Activated T-helper 1 cell treated with anti-CD3 and anti-CD28 coated beads, Interleukin-12 subunit alpha, Interleukin-12 subunit beta, Interleukin-2, Interleukin-4 antibody, amounts not matched to agents 30 ng/mL and 10 ng/mL and 1 ng/mL, durations not matched to agents 14 hours and 24 hours and 36 hours (primary cell): ENCODE measurements at places on chromosomes 11 and 22.
A peak's percentile ranks its signal among the peaks of the same experiment; 100 is the strongest.

GRCh38 chr11:3196161-3197043, 22.2 kb downstream of the MRGPRG start:
- DNase-seq, result no peak

DNA sequence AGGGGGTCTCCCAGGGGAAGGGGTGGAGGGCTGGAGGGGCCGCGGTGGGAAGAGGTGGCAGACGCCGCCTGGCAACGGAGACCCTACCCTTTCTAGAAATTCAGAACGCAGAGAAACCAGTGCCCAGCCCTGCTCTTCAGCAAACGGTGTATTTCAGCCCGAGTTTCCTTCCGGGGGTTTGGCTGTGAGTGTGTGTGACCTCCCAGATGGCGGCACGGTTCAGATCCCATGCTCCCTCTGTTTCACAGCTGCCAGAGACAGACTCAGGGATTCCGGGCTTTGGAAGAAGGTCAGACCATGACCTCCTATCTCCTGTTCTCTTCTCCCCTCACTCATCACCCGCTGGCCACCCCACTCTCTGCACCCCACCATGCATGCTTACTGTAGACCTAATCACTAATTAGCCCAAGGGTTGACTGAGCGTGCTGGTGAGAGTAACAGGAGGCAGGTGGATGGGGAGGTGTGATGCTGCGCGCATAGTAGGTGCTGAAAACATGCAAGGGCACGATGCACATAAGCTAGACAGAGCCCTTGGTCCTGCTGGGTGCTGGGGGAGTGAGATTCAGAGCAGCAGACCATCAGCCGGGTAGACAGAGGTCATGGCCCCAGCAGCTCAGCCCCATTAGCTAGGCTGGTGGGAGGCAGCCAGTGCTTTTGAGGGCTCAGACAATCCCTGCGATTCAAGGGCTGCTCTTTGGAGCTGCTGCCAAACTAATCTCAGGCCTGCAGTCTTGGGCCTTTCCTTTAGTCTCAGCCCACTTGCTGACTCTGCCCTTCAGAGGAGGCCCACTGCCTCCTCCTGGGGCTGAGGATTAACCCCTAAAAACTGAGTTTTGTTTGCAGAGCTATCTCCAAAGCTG, 256.5 kb upstream of the CADM1 start:
- no peak for DNase-seq

DNA sequence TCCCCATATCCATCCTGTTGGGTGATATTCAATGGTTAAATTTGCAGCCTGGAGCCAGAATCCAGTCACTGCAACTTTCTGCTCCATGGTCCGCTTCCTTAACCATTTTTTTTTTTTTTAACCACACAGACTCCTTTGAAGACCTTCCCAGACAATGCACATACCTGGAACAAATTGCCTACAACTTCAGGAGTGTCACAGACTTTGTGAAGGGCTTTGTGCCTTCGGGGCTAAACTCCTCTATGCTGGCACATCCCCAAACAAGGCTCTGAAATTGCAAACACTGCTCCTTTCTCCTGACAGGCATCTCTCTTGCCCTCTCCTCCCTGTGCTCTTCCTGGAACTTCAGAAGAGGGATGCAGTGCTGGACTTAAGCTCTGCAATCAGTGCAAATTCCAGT, 40.6 kb downstream of the TENM4 start:
- no peak for DNase-seq

DNA sequence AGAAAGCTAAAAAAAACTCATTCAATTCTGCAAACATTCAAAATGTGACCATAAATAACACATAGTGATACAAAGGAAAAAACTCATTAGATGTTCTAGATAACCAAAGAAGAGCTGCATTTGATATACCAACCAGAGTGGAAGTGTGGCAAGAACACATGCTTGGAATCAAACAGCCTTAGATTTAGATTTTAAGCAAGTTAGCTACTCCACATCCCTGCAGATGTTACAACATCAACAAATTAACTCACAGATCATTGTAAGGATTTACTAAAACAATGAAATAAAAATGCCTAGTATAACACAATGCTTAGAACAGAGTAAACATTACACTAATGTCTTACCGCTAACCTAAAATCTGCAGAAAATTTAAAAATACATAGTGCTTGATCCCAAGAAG, 114.0 kb upstream of the AKIP1 start:
- no peak for DNase-seq

- DNase-seq, result no peak
Observed at GRCh38 chr11:119461229-119461963, 38.4 kb upstream of the THY1 start.

- DNase-seq, result no peak
Observed at GRCh38 chr11:44191322-44192016, 96.0 kb downstream of the EXT2 start.

GRCh38 chr11:122348659-122349409, 232.8 kb upstream of the BLID start:
- no peak for DNase-seq

DNA sequence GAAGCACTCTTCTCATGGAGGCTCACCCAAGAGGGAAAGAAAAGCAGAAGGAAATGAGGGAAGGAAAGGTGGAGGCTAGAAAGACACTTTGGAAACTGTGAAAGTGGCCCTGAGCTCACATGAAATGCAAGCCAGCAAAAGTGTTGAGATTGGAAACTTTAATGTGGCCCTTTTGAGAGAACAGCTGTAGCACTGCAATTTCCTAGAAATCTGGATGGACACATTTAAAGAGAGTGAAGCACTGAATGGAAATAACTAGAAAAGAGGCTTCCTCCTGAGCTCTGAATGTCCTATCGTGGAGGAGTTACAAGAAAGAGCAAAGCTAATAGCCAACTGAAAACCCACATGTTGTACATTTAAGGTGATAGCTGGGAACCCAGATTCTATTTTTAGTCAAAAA, 56.0 kb downstream of the LIF start:
- no peak for DNase-seq

DNA sequence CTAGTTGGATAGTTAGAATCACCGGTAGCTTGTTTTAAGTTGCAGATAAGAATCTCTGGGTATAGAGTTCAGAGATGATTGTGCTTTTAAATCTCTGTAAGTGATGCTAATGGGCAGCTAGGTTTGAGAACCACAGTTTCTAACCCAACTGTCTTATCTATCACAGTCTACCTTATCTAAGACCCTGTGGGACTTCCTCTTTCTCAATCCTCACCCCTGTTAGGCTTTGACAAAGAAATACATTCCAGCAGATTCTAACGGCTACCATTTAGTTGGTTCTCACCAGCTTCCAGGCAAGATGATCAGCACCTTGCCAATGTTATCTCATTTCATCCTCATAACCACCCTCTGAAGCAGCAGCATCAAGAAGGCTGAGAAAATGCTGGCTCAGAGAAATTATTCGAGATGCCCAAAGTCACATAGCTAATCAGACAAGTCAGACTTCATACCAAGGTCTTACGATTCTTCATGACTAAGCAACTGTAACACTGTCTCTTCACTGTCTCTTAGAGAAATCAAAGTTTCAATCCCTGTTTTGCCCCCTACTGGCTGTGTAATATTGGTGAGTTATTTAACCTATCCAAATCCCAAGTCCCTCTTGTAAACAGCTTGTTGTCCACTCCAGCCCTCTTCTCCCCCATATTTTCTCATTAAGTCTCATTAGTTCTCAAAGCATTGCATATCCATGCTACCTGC, 192.4 kb upstream of the API5 start:
- no peak for DNase-seq

DNA sequence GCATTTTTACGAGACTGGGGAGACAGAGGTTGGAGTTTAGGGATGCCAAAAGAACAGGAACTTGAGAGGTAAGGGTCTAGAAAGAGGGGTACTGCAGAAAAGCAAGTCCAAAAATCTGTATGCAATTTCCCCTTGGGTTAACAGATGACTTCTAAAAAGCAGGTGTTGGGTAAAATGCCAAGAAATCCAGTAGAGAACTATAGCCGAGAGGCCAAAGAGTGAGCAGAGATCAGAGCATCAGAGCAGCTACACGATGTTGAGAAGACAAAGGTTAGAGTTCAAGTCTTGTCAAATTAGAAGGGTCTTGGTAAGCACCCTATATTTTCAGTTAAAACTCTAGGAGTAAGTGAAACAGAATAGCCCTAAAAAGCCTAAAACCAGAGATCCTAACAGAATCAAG, 145.2 kb downstream of the FCHSD2 start:
- DNase-seq, result no peak

GRCh38 chr11:33930317-33931021, 38.6 kb upstream of the LMO2 start:
- DNase-seq, result no peak

DNA sequence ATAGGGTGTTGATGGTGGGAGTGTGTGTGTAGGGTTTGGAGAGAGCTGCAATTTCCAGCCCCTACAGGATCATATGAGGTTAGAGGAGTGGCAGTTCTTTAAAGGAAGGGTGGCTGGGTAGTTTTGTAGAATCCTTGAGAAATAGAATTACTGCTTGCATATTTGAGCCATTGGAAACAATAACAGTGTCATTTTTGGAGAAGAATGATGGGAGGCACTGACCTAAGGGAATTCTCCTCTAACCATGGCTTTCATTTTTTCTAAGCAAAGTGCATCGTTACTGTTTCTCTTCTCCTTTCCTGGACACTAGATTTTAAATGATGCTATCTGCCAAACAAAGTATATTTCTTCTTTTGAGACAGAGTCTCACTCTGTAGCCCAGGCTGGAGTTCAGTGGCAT, 66.9 kb upstream of the RRM1 start:
- no peak for DNase-seq

- DNase-seq, result peak; percentile 55
Observed at GRCh38 chr22:38202437-38203089, 769 bp downstream of the MAFF start.

GRCh38 chr11:66055021-66055420, 2.9 kb downstream of the SF3B2 start:
- no peak for DNase-seq

DNA sequence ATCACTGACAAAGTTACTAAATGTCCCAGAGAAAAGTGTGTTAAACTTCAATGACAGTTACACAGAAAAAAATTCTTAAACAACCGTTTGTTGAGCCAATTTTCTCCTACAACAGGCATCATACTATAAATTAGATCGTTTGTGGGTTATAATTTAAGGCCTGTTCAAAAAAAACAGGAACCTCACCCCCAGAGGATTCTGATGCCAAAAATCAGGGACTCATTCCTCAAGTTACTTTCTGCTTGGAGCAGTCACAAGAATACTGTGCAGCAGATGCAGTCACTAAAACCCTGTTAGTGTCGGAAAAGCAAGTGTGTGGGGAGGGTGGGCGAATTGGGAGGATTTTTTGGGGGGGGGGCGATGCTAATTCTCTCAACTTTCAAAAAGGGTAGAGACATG, 657 bp downstream of the CWC15 start:
- no peak for DNase-seq

GRCh38 chr11:102831489-102832440, 11.6 kb downstream of the MMP3 start:
- no peak for DNase-seq

GRCh38 chr11:78560153-78560552, 14.5 kb downstream of the NARS2 start:
- DNase-seq, result no peak

GRCh38 chr11:8039530-8040260, 41.3 kb upstream of the TUB start:
- DNase-seq, result no peak

DNA sequence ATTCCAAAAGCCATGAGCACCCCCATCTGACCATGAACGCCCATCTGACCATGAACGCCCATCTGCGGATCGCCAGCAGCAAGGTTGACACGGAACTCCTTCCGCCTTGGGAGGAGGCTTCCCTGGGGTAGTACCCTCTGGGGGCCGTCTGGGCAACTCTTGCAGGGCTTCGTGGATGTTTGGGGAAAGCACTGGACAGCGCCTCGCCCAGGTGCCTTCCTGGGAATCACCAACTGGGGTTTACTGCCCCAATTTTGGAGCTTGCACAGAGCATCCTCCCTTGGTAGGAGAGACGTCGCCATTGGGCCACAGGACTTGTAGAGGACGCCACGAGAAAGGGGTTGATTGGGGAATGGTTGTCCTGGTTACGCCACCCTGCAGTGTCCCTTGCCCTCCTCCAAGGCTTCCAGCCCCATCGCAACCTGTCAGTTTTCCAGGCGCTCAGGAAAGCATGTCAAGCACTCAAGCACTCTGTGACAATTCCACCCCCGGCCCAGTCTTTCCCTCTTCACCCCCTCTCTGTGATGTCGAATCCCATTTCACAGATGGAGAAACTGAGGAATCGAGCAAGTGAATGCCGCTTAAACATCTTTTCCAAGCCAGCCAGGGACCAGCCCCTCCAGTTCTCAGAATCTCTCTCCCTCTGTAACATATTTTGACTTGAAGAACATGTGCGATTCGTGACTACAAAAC, 914 bp upstream of the PRDM11 start:
- DNase-seq, result no peak

- DNase-seq, result no peak
Observed at GRCh38 chr11:130129922-130130321, 29.7 kb upstream of the ST14 start.

- DNase-seq, result peak; percentile 22
Observed at GRCh38 chr11:45146072-45147016, at the start of gene PRDM11. PRDM11 (plus strand) TSS chr11:45146639; CDS start chr11:45181767, 35,128 bp downstream.

DNA sequence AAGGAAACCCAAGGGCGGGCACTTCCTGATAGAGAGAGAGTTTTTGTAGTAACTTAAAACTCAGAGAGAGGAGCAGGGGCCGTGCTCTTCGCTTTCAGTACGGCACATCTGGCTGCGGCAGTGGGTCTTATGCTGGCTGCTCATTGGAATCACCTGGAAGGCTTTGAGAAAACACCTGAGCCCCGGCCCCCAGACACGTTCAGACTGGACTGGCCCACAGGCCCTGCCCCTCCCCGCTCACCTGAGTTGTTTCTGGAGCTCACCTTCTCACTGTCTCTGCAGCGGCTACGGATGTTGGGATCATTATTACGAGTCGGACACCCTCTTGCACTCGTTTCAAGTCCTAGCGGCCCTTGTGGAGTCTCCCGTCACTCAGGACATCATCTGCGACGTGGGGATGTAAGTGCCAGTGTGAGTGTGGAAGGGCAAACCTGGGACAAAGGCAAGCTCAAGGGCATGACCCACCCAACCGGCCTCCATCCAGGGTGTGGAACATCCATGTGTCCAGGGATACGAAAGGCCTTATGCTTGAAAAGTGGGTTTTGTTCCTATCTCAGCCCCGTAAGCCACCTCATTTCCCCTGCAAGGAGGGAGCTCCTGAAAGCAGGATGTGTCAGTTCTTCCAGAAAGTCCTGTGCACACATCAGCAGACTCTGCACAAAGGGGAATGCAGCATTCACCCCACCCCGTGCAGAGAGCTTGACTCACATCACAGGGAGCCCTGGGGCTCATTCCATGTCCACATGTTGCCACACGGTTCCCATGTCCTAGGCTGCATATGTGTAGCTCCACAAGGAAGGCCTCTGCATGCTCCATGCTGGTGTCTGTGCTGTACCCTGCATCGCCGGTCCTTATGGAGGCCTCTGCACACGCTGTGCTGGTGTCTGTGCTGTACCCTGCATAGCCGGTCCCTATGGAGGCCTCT, 5.4 kb downstream of the NADSYN1 start:
- DNase-seq, result no peak

GRCh38 chr11:45258982-45259530, 27.1 kb downstream of the SYT13 start:
- DNase-seq, result no peak

GRCh38 chr11:60873533-60873932, 6.2 kb downstream of the ZP1 start:
- no peak for DNase-seq

GRCh38 chr11:44597358-44598012, 32.0 kb downstream of the CD82 start:
- DNase-seq, result no peak

- DNase-seq, result no peak
Observed at GRCh38 chr11:120334332-120334731, 1.9 kb upstream of the ARHGEF12 start.
